ENCODE measurements at places on chromosomes 16 and 17.

- no peaks in the 10 kb centered on the region for H3K4me1 ChIP-seq
- H3K4me3 ChIP-seq = no peak overlapping the region
- H3K27ac ChIP-seq = no peak overlapping the region
- no peaks in the 10 kb centered on the region for H3K27me3 ChIP-seq
- H3K36me3 ChIP-seq = peaks cover 3% of the 10 kb centered on the region
- peak; percentile 8 for DNase-seq
Measured at GRCh38 chr16:71669926-71670536, 44.0 kb downstream of the MARVELD3 start.

- peak; percentile 64 for DNase-seq
- H3K4me3 ChIP-seq = peak within 1 kb of the TSS; percentile 85
- no peaks in the 10 kb centered on the region for H3K4me1 ChIP-seq
- no peaks in the 10 kb centered on the region for H3K27me3 ChIP-seq
Measured at GRCh38 chr17:732067-732901, at the start of gene TLCD3A. Gene TLCD3A (plus strand): TSS chr17:732596. CDS start chr17:732648, 52 bp downstream.

GRCh38 chr16:81571592-81572385 is 127.2 kb downstream of the CMIP start:
- no peaks in the 10 kb centered on the region for H3K36me3 ChIP-seq
- no peak for DNase-seq
- peaks cover 10% of the 10 kb centered on the region for H3K4me1 ChIP-seq
- H3K27me3 ChIP-seq = no peaks in the 10 kb centered on the region

DNA sequence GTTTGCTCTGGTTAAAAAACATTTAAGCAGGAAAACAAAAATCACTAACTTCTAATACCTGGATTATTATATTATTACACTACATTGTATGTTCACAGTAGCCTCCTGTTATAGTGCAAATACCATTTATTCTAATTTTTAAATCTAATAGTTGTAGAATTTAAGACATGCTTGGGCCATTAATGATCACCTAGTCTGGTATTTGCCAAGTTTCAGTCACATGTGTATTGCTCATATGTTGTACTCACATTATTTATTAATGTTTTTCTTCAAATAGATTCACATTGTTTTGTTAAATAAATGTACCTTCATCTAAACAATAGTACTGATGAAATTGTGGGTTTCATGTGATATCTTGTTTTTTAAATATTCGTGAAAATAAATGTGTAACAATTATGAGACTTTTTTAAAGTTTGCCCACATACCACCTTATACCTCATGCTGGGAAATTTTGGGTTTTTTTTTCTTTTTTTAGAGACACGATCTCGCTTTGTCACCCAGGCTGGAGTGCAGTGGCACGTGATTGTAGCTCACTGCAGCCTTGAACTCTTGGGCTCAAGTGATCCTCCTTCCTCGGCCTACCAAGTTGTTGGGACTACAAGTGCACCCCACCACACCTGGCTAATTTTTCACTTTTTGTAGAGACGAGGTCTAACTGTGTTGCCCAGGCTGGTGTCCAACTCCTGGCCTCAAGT is 5.9 kb downstream of the ZNF771 start:
- no peaks in the 10 kb centered on the region for H3K27me3 ChIP-seq
- H3K27ac ChIP-seq = no peak overlapping the region
- no peaks in the 10 kb centered on the region for H3K36me3 ChIP-seq
- no peaks in the 10 kb centered on the region for H3K4me1 ChIP-seq
- no peak overlapping the region for H3K4me3 ChIP-seq

GRCh38 chr17:48850792-48851323 is 20.0 kb downstream of the CALCOCO2 start:
- DNase-seq = no peak
- H3K4me3 ChIP-seq = no peak overlapping the region
- peak overlapping the region; percentile 12 for H3K27ac ChIP-seq
- peaks cover 43% of the 10 kb centered on the region for H3K36me3 ChIP-seq
- H3K4me1 ChIP-seq = peaks cover 43% of the 10 kb centered on the region
- no peaks in the 10 kb centered on the region for H3K27me3 ChIP-seq
